ENCODE measurements at places on chromosomes 1 and 21. TPM values are rescaled to one million over a fixed set of nuclear protein-coding genes. Genes with fewer than 3 reads are reported as not detected.
A peak's percentile ranks its signal among the peaks of the same experiment; 100 is the strongest.

DNA sequence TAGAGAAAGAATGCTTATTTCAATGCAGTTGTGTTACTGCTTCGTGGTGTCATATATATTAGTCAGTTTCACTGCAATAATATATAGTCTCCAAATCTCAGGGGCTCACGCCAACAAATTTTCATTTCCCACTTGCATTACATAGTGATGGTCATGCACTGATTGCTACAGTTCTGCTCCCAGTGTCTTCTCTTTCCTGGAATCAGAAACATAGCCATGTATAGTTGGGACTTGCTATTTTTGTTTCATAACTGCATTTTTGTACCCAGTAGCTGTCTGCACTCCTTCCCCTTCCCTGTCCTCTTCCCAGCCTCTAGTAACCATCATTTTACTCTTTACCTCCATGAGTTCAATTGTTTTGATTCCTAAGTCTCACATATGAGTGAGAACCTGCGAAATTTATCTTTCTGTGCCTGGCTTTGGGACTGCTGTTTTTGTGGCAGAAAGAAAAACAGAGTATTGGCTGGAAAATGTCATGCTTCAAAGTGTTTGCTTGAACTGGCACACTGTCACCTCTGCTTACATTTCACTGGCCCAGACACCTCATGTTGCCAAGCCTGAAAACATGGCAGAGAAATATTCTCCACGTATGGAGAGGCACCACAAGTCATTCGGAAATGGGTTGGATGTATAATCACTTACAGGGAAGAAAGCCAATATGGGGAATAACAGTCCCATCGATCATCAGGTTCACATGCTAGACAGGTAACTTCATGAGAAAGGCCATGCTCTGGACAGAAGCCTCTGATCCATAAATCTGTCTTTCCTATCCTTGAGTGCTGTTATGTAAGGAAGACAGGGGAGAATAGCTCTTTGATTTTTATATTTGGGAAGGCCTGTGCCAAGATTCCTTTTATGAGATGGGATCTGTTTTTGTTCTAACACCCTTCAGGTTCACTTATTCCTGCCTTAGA is 60.4 kb upstream of the BACH1 start:
- DNase-seq = no peak

- DNase-seq = no peak
These were observed 6.5 kb downstream of the ACTRT2 start for GRCh38 chr1:3027611-3028371.

- DNase-seq = no peak
These were observed 8.6 kb upstream of the ITGB2 start for GRCh38 chr21:44929242-44929798.

RNF115 gene
- total RNA-seq = 23.8 TPM

DNA sequence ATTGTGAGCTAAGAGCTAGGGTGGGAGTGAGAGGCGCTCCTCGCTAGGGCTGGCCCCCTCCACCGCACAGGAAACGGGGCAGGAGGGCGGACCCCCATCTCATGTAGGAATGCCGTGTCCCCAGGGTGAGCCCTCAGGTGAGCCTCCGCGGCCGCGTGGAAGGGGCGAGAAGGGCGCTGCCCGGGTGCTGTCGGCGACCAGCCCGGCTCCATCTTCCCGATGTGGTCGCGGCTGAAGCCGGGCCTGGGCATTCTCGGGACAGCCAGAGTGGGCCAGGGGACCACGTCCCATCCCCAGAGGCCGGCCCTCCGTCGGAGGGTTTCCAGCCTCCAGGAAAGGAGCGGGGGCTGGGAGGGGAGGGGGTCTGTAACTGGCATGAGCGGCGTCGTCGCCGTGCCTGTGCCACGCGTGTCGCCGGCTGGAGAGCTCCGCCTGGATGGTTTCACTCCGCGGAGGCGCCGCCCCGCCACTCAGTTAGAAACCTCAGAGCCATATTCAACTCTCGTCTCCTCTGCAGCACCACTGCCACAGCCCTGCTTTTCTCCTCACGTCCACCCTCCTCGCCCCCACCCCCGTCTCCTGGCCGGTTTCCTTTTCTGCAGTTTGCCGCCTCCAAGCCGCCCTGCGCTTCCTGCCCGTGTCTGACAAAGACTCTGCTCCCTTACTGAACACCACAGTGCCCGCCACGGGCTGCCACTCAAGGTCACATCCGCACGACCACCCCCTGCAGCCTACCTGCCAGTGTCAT is at the start of gene TMEM269:
Gene TMEM269, plus strand, starts transcription at position 46 of the 748 bp plus-strand sequence. CDS start 4,903 bp downstream, outside the sequence.
- DNase-seq = no peak

- no peak for DNase-seq
These were observed 320.0 kb downstream of the CAMTA1 start for GRCh38 chr1:7105269-7105668.

PPOX gene
- total RNA-seq = 8.9 TPM

GRCh38 chr1:85496941-85497582 is 32.1 kb upstream of the DDAH1 start:
- DNase-seq = peak; percentile 62

Data from SJSA1 (cell line).